ENCODE measurements at places on chromosomes 2 and 18. TPM values are rescaled to one million over a fixed set of nuclear protein-coding genes. Genes with fewer than 3 reads are reported as not detected.

VWA3B gene
- not detected for total RNA-seq

ASB18 gene
- not detected for total RNA-seq

STPG4 gene
- not detected for total RNA-seq

CYP27C1 gene
- total RNA-seq, result 1.1 TPM

LYPD6 gene
- total RNA-seq, result not detected

IL18R1 gene
- 18.2 TPM for total RNA-seq

OSR1 gene
- 41.6 TPM for total RNA-seq

AGAP1 gene
- 26.5 TPM for total RNA-seq

KCNE4 gene
- total RNA-seq, result 15.0 TPM

LIPG gene
- 2.2 TPM for total RNA-seq

DLGAP1 gene
- 4.2 TPM for total RNA-seq

MZT2A gene
- 37.3 TPM for total RNA-seq

TLX2 gene
- not detected for total RNA-seq

- DNase-seq, result no peak
Observed at GRCh38 chr18:57051657-57052044, 95.2 kb upstream of the BOD1L2 start.

- DNase-seq, result no peak
Observed at GRCh38 chr18:11574545-11574944, 34.9 kb upstream of the SLC35G4 start.

DNA sequence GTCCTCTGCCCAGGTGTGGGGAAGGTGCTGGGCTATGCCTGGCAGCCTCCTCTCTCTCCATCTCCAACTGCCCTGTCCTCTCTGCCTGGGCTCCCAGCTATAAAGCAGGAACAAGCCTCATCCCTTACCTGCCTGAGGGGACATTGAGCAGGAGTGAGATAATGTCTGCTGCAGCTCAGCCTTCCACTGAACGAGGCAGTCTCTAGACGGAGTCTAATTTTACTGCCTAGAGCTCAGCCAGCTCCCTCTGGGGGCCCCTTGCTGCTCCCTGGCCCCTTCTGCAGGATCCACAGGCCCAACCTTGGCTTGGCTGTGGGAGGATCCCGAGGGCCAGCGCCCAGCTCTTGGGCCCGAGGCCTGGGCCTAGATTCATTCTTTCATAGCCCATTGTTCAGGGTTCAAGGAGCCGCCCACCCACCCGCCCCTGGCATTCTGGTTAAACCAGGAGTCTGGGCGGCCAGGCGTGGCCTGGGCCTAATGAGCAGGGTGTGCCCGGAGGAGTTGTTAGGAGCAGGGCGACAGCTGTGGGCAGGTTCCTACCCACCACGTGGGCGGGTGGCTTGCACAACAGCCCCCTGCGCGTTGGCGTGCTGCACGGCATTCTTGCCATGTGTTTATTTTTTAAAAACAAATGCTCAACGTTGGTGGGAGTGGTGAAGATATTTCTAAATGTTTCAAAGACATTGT, 44.6 kb downstream of the FOSL2 start:
- DNase-seq, result peak; percentile 82

GRCh38 chr2:169709331-169709730, 15.1 kb downstream of the PHOSPHO2 start:
- no peak for DNase-seq

GRCh38 chr2:99140860-99141109, 722 bp upstream of the C2orf15 start:
- no peak for DNase-seq

DNA sequence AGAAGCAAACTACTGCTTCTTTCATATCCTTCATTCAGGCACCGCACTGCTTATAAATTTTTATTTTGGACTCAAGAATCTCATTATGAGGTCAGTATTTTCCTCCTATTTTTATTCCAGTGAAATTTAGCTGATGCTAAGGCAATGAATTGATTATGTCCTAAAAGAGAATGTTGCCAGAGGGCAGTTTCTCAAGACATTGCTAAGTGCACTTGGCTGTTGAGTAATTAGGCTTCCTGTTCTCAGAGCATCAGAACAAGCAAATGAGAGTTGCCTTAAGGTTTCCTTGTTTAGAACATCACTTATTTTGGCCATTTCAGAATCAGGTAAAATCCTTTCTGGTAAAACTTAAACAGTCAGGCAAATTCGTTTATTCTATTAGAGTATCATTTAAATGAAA, 548.6 kb upstream of the ZEB2 start:
- DNase-seq, result no peak

GRCh38 chr2:54872780-54873179, 149.3 kb downstream of the EML6 start:
- no peak for DNase-seq

DNA sequence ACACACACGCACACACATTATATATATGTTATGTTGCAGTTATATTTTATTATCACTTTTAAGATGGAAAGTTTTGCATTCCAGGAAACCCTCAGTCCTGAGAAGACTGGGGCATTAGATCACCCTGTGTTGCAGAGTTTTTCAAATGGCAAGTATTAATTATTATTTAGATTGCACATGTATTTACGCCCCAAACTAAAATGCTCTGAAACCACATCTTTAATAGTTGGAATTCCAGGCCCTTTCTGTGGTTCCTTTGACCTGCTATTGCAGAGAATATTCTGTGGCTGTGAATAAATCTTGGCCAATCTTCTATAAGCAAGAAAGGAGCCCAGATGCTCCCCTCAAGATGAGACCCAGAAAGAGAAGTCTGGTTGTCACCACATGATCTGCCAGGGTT, 427.0 kb upstream of the TNP1 start:
- DNase-seq, result no peak

DNA sequence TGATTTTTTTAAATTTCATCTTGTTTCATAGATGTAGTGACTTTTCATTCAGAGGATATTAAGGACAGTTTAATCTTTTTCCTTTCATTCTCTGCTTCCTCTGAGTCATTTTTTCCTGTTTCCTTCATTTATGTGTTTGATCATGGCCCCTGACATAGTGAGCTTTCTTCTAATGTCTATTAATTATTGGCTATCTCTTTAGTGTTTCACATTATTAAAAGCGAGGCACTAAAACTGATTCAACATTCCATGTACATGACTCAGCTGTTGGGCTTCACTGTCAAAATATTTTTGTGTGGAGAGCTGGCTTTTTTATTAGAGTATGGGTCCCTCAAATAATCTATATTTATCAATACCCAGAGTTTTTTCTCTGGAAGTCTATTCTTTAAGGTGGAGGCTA, 125.8 kb downstream of the THSD7B start:
- DNase-seq, result no peak

DNA sequence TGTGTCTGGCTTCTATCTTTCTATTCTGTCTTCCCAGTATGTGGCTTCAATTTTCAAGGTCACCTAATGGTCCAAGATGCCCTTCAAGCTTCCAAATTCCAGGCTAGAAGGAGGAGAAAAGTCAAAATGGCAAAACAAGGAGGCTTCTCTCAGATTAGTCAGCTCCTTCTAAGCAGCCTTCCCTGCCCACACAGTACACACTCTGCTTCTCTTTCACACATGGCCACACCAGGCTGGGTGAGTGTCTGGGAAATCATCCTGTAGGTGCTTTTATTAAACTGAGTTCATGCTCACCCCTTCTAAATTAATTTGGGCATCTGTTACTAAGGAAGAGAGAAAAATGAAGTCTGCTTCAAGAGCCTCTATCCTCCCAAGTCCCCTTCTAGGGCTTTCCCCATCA, 277.2 kb upstream of the MGAT5 start:
- no peak for DNase-seq

GRCh38 chr2:105383432-105384166, 15.3 kb downstream of the FHL2 start:
- DNase-seq, result peak; percentile 16

DNA sequence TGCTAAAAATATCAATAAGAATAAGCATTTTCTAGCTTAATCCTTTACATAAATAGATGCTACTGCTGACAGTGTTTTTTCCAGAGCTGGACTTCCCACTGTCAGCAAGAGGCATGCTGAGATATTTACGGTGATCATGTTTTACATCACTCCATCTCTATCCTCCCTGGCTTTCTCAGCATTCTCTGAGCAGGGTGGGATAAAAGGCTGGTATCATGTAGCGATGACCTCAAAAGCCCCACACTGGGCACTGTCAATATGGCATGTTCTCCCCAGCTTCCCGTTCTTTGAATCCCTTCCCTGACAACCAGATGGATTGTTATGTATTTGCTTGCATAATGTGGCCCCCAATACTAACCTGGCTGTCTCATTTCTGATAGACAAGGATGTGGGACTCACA, 83.2 kb upstream of the EPHA4 start:
- no peak for DNase-seq

DNA sequence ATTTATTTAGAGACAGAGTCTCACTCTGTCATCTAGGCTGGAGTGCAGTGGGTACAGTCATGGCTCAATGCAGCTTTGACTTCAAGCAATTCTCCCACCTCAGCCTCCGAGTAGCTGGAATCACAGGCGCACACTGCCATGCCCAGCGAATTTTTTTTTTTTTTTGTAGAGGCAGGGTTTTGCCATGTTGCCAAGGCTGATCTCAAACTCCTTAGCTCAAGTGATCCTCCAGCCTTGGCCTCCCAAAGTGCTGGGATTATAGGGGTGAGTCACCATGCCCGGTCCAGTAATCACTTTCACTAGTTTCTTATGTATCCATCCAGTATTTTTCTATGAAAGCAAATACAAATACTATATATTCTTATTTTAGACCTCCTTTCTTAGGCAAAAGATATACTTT, 24.0 kb downstream of the PRKAG3 start:
- DNase-seq, result no peak

- DNase-seq, result no peak
Observed at GRCh38 chr2:136118819-136119716, 1.1 kb upstream of the CXCR4 start.
